ENCODE measurements at places on chromosomes 16 and 17. TPM values are rescaled to one million over a fixed set of nuclear protein-coding genes. Genes with fewer than 3 reads are reported as not detected.

TMEM98 gene
- 33.0 TPM for total RNA-seq

C1QBP gene
- total RNA-seq = 291 TPM

PIPOX gene
- total RNA-seq = 1.5 TPM

MT3 gene
- total RNA-seq = not detected

CDH16 gene
- total RNA-seq = not detected
